ENCODE measurements at places on chromosomes 5 and 9. TPM values are rescaled to one million over a fixed set of nuclear protein-coding genes. Genes with fewer than 3 reads are reported as not detected.

DNA sequence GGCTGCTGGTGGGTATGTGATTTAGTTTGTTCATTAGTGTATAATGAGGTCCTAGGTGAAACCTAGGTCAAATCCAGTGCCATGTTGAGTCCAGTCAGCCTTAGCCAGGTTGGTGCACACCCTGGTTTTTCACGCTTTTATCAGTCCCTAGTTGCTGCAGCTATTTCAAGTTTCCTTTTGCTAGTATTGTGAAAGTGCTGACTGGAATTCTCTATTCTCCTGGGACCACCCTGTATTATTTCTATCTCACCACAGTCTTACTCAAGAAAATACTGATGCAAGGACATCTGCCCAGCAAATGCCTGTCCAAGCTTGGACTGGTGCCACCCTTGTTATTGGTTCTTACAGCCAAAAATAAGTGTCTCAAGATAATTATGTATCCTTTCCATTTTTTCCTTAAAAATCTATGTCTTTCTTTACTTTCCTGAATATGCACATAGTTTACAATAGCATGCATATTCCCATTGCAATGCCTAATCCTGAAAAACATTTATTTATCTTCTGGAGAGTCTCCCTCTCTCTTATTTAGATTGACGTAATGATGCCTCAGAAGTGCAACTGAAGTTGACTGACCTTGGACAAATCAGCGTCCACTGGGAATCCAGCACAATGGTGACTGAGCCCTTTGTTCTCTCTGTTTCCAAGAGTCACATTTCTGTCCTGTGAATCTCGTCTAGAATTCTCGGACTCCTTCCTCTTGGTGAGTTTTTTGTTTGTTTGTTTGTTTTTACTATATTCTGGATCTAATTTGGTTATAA, 1075.0 kb downstream of the CDH9 start:
- no peak for DNase-seq

- DNase-seq = no peak
Measured at GRCh38 chr9:122572456-122572855, 10.7 kb downstream of the OR1L8 start.

GRCh38 chr9:75152416-75152815, 64.1 kb downstream of the OSTF1 start:
- DNase-seq = no peak

DNA sequence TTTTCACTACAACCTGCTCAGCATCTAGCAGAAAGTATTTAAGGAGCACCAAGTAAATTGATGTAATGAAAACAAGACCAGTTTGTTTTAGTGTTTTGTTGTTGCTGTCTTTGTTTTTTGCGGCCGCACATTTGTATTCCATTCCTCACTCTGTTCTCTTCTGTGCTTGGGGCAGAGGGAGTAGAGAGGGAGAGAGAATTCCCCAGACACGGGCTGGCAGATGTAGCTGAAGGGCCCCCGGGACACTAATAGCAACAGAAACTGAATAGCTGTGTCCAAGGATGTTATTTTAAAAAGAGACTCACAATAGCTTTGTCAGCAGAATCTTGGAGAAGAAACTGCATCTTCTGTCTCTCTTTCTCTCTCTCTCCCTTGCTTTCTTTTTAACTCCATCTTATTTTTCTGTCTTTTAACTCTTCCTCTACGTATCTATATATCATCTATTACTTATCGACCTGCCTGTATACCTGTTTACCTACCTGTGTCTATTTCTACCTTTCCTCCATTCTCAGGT, 145.3 kb downstream of the PAPPA start:
- DNase-seq = no peak

DNA sequence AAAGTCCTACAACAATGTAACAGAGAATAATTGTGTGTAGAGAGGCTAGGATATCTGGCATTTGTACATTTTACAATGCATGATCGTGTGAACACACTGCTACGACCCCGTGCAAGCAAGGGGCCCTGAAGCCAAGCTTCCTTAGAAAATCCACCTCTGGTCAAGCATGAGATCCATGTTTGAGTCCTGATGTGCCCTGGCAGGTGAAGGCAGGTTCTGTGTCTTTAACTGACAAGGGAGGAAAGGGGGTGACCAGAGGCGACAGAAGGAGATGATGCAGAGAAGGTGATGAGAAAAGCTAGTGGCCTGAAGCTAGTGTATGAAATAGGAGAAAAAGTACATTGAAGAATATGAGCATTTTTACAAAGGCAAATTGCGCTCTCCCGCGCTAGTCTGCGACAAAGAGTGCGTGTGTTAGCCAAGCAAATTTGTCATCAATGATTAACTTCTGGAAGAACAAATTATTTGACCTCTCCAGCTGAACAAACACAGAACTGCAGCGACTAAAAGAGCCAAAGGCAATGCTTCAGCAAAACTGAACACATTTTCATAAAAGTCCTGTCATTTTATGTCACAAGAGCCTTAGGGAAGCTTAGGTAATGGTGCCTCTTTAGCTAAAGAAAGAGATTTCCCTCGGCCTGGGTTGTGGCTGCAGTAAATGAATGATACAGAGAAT, 101.7 kb upstream of the DAPK1 start:
- peak; percentile 52 for DNase-seq

- no peak for DNase-seq
Measured at GRCh38 chr9:117211280-117211679, 203.6 kb downstream of the ASTN2 start.

DNA sequence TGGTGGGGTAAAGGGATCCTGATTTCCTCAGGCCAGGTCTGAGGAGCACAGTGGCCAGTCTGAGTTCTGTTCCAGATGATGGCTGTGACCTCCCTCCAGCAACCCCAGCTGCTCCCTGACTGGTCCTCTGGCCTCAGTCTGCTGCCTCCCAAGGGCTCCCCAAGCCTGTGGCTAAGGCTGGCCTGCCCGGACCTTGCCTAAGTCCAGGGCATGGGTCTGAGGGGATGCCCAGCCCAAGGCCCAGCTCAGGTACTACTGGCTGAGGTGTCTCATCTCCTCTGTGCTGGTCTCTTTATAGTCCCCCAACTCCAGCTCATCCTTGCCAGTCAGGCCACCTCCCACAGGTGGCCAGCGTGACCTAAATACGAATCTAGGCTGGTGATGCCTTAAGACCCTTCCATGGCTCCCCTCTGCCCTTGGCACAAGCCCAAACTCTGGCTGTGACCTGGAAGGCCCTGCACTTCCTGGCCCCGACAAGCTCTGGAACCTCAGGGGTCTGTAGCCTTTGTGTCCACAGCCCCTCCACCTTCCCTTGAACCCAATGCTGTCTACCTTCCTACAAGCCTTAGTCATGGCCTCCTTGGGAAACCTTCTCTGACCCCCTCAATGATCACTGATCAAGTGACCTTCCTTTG, 9.8 kb downstream of the KIF12 start:
- no peak for DNase-seq

Gene TMEFF1
- 10.4 TPM for polyA plus RNA-seq

Gene PTPA
- polyA plus RNA-seq = 123 TPM

Gene ROR2
- 16.5 TPM for polyA plus RNA-seq

Gene PPP6C
- polyA plus RNA-seq = 50.2 TPM

Gene PCDHB15
- 15.2 TPM for polyA plus RNA-seq
